Hair follicle dermal papilla cell (primary cell): ENCODE measurements at places on chromosomes 4 and X. TPM values are rescaled to one million over a fixed set of nuclear protein-coding genes. Genes with fewer than 3 reads are reported as not detected.

Gene KLF8
- 6.8 and 8.0 TPM in 2 replicates for total RNA-seq

Gene CPE
- 70.3 and 99.1 TPM in 2 replicates for total RNA-seq

Gene ESX1
- total RNA-seq = not detected in 2 replicates

Gene ZNF630
- total RNA-seq = 1.5 and 2.1 TPM in 2 replicates

Gene GPRASP1
- 3.4 and 4.4 TPM in 2 replicates for total RNA-seq

Gene RTL9
- total RNA-seq = 0.24 and 0.65 TPM in 2 replicates

Gene FGD1
- total RNA-seq = 12.5 and 14.4 TPM in 2 replicates

Gene FDCSP
- not detected in 2 replicates for total RNA-seq

Gene CYLC1
- total RNA-seq = not detected in 2 replicates

Gene VEGFD
- total RNA-seq = 0.32 and 0.97 TPM in 2 replicates

Gene CXCL8
- total RNA-seq = 2.1 and 25.8 TPM in 2 replicates

Gene GRXCR1
- not detected in 2 replicates for total RNA-seq

Gene PDCL2
- total RNA-seq = not detected in 2 replicates

Gene UNC5C
- 4.7 and 6.8 TPM in 2 replicates for total RNA-seq

Gene TRO
- total RNA-seq = 21.0 and 24.2 TPM in 2 replicates

Gene FGFBP1
- total RNA-seq = not detected in 2 replicates

Gene TMPRSS11F
- not detected in 2 replicates for total RNA-seq

Gene RHOXF2B
- not detected in 2 replicates for total RNA-seq

Gene ACE2
- not detected in 2 replicates for total RNA-seq

Gene MAB21L2
- total RNA-seq = 0.36 and 5.4 TPM in 2 replicates

Gene SHOX
- not detected in 2 replicates for total RNA-seq

Gene MAP7D2
- 0.16 and 0.49 TPM in 2 replicates for total RNA-seq

Gene DUSP21
- total RNA-seq = not detected in 2 replicates

Gene BEND4
- total RNA-seq = not detected in 2 replicates

Gene H2AZ1
- total RNA-seq = 85.7 and 99.5 TPM in 2 replicates

Gene GSX2
- not detected in 2 replicates for total RNA-seq

Gene XAGE2
- total RNA-seq = 0.49 TPM in 1 of 2 replicates, not detected in the other

Gene PPEF2
- not detected in 2 replicates for total RNA-seq

Gene ARX
- not detected in 2 replicates for total RNA-seq

Gene NSUN7
- total RNA-seq = 0.73 and 1.5 TPM in 2 replicates
